Fibroblast of villous mesenchyme (primary cell): ENCODE measurements at places on chromosomes 6 and 20.
A peak's percentile ranks its signal among the peaks of the same experiment; 100 is the strongest.

DNA sequence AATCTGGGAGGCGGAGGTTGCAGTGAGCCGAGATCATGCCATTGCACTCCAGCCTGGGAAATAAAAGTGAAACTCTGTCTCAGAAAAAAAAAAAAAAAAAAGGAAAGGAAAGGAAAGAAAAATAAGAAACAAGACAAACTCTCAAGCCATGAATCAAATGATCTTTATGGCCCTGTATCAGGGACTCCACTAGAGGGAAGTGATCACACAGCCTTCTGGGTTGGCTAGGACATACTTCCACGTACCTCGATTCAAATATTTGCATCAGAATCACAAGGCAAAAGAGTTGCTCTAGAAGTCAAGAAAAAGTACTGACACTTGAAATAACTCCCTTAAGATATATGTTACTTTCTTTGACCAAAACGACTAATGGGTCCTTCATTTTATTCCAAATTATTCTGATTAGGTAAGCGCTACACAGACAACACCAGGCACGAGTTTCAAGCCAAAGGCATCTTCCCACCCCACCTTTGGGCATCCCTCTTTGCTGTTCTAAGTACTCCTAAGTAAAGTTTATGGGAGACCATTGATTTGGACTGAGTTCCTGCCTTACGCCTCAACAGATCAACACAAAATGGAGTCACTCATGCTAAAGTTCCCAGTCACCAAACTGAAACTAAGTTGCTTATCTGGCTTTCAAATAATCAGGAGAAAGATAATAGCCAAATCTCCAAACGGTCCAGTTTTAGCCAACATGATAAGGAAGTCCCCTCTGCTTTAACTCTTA, 77.5 kb upstream of the NT5E start:
- no peak for DNase-seq

- no peak for DNase-seq
Observed at GRCh38 chr6:40611912-40612311, 24.7 kb upstream of the LRFN2 start.

- no peak for DNase-seq
Observed at GRCh38 chr6:157658301-157658700, 164.7 kb upstream of the SNX9 start.

GRCh38 chr6:22029171-22029570, 267.7 kb downstream of the PRL start:
- peak; percentile 57 for DNase-seq

DNA sequence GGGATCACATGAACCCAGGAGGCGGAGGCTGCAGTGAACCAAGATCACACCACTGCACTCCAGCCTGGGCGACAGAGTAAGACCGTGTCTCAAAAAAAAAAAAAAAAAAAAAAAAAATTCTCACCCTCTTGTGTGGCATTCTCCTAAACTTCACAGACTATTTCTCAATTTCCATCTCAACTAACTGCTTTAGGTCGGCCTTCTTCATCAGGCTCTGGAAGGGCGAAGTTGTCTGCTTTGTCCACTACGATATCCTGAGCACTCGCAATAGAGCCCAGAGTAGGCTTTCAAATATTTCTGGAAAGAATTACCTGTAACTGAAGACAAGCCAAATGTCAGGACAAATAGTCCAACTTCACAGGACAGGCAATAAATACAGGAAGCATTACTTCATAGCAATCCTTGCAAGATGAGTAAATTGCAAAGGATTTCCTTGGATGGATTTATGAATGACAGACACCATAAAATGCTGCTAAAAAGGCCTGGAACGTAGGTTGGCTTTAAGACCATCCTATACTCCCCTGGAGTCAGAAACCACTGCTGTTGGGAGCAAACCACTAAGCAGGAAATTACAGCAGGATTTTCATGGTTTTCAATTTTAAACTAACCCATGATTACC, 116.3 kb upstream of the SLC2A12 start:
- DNase-seq, result peak; percentile 68

DNA sequence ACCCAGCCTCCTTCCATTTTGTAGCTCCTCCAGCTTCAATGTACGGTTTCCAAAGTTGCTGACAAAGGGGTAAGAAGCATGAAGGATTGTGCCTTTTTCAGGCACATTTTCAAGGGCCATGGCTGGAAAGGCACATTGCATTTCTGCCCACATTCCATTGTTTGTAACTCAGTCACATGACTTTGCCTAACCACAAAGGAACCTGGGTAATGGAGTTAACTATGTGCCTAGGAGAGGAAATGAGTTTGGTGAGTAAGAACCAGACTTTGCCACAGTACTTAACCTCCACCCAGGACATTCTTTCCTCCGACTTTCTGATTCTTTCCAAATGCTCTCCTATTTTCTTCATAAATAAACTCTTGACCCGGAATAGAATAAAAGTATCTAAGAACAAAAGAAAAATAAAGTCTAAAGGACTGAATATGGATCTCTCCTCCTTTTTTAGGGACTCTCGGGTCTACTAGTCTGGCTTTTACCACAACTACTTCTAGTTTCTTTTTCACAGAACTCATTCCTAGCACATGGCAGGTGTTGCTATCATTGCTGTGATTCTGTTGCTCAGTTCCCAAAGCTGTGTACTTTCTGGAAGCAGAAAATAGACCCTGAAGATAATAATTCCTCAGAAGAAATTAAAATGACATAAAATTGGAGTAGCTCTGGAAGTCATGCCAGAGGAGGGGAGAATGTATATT, 81.5 kb upstream of the ISM1 start:
- no peak for DNase-seq

DNA sequence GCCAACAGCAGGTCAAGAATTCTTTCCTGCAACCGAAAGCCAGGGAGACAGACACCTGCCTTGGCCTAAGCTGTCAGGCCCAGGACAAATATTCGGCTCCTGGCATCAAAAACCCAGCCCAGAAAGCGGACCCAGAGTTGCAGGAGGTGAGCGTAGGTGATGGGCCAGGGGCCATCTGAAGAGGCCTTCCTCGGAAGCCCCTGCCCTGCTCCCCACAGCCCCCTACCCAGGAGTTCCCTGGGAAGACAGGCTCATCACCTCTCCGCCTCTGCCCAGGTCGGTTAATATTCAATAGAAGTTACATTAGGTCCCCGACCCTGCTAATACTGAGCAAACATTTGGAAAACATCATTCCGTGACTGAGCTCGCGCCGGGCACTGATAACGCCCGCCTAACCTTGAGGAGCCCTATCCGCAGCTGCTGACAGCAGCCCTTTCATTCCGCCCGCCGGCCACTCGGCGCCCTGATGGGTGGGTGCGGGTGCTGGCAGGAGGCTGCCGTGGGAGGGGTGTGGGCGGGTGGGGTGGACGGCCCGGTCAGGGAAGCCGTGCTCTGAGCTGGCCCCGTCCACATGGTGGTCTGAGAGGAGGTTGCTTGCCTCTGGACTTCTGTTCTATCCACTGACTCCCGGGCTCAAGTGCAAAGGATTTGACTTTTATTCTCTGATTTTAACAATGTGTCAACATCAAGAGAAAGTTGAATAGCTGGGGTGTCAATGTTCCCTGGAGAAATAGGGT, 55.7 kb downstream of the HNF4A start:
- no peak for DNase-seq

- peak; percentile 1 for DNase-seq
Observed at GRCh38 chr6:126764104-126764503, 354.4 kb upstream of the RSPO3 start.

GRCh38 chr6:117288083-117288715, 22.8 kb downstream of the VGLL2 start:
- DNase-seq, result no peak

DNA sequence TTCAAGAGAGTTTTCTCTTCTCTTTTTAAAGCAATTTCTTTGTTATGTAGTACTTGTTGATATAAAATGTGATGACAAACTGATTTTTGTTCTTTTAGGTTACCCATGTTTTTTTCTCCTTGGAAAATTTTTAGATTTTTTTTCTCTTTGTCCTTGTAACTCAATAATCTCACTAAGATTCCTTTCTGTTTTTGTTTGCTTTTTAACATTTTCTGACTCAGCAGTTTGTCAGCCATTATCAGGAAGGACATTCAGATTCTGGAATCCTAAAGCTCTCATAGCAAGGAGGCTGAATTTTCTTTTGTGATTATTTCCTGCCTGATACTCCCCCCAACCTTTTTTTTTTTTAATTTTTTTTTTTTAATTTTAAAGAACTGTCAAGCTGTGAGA, 75.2 kb upstream of the CITED2 start:
- peak; percentile 48 for DNase-seq

GRCh38 chr6:20680697-20681165, 146.5 kb downstream of the CDKAL1 start:
- DNase-seq, result peak; percentile 42
